ENCODE measurements at places on chromosomes 13 and 19.

GRCh38 chr19:58338336-58338735 is 11.5 kb downstream of the ZSCAN22 start:
- DNase-seq, result no peak

- no peak for DNase-seq
These were observed 3.1 kb downstream of the SLITRK5 start for GRCh38 chr13:87674247-87674738.

GRCh38 chr13:90889906-90890834 is 457.3 kb upstream of the MIR17HG start:
- no peak for DNase-seq

GRCh38 chr19:2261438-2262172 is 5.4 kb upstream of the JSRP1 start:
- DNase-seq, result peak; percentile 85

DNA sequence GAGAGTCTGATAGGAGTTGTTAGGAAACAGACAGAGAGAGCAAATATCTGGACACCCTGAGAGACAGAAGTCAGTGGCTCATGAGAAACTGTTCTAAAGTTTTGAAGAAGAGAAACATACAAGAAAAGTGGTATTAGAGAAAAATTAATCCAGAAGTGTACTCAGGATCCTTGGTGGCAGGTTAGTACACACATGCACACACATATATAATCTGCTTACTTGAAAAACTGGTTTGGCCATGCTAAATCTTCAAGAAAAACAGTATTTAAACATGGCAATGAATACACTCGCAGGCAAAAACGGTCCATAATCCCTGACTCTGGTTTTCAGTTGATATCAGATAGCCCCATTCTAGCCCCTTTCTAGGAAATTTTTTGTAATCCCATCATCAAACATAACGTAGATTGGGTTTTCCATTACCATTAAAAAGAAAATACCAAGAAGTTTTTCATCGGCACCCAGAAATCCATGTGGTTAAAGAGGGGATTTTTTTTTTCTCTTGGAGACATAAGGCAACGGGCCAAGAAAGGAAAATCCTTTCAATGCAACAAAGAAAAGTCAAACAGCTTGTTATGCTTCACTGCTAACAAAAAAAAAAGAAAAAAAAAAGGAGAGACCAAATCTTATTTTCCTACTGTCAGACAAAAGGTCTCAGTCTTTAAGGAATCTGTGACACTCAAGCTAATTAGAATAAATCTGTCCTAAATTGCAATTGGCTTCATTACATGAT is 178.0 kb upstream of the MIR17HG start:
- DNase-seq, result no peak

- DNase-seq, result no peak
These were observed 389.3 kb downstream of the DACH1 start for GRCh38 chr13:71477735-71478134.

- no peak for DNase-seq
These were observed 69.5 kb downstream of the KLF2 start for GRCh38 chr19:16394111-16394510.

GRCh38 chr19:18300930-18301717 is 19.7 kb upstream of the JUND start:
- DNase-seq, result no peak

DNA sequence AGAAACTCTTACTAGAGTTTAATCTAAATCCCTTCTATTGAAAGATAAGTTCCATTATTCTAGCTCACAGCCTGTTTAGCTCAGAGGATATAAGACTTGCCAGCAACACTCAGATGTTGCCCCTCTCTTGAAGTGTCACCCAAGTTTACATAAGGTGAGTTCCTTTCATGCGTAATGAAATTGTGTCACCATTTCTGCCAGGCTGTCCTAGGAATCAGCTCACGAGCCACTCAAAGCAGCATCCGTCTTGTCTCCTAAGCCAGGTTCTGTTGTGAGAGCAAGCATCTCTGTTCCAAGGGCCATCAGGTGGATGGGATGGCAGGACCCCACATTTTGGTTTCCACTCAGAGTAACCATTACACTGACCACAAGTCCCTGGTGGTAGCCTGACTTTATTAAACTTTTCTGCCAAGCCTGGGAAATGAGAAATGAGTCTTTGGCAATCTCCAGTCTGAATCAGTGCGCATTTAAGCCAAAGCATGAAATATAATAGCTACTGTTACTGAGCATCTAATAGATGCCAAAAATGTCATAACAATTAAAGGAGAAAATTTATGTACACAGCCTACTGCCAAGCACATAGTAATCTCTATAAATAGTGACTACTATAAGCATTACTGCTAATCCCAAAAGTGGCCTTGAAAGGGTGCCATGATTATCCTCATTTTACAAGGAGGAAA is 179.6 kb upstream of the MIR17HG start:
- DNase-seq, result no peak

DNA sequence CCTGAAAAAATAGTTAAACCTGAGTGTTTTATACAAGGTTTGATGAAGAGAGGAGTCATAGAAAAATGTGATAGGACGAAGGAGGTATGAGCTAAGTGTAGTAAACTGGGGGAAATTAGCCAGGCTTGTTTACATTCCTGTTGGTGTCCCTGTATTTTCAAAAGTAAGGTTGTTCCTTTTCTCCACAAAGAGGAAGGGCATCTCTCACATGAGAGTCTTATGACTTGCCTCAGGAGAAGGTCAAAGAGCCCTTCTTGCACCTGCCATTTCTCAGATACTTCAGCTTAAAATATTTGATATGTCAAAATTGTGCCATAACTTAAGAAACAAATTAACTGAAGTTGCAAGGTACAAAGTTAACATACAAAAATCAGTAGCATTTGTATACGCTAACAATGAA is 3.6 kb upstream of the N4BP2L2 start:
- no peak for DNase-seq

- no peak for DNase-seq
These were observed 32.7 kb upstream of the MICU2 start for GRCh38 chr13:21636656-21637055.

- DNase-seq, result no peak
These were observed 73.0 kb upstream of the OXGR1 start for GRCh38 chr13:97067017-97067895.

DNA sequence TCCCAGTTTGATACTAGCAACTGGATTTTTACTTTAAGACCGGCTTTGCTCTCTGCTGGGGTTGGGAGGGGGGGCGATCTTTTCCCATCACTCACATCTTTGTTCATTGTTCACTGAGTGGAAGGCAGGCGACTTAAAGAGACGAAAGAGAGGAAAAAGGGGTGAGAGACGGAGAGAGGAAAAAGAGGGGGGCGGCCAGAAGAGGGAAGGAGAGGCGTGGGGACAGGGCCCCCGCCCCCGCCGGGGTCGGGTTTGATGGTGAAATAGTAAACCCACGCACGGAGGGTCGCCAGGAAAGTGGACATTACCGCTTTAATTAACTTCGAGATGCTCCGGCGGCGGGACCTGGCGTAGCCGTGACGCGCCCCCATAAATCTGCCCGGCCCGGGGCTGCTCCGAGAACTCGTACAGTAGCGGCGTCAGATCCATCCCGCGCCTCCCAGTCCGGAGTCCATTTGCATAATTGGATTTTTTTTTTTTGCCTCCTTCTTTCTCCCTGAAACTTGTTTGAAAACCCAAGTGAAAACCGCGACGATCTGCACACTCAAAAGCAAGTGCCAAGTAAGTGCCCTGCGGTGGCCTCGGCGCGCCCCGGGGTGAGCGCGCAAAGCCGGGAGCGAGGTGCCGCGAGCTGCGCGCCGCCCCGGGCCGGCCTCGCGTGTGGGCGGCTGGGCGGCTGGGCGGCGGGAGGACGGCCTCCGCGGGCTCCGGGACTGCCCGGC is 143.9 kb upstream of the ZNF536 start:
- no peak for DNase-seq

DNA sequence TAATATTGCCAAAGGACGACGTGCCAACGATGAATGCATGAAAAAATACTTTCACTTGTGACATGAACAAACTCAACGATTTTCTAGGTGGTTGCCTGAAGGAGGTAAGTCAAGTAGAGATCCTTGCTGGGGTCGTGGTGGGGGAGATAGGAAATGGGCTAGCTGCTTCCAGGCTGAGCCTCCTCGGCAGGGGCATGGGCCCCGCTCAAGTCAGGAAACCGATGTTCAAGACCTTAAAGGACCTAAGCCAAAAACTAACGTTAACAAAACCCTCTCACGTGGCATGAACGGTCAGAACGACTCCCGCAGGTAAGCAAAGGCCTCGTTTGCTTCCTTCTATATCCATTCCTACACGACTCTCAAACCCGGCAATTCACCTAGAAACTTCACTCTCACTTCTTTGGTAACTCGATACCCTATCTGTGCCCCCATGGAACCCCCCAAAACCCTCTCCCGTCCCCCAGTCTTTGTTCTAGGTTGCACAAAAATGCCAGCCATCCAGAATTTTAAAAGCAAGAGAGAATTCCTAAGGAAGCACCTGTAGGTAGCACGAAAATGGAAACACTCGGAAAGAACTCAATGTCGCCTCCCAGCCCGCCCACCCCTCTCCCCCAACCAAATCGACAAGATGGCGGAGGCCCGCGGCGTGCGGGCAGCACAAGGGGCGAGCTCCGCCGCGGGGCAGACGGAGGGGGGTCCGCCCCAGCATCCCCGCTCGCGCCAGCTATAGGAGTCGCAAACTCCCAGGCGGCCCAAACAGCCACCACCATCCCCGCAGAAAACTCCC is 13.6 kb downstream of the ACP4 start:
- peak; percentile 62 for DNase-seq

DNA sequence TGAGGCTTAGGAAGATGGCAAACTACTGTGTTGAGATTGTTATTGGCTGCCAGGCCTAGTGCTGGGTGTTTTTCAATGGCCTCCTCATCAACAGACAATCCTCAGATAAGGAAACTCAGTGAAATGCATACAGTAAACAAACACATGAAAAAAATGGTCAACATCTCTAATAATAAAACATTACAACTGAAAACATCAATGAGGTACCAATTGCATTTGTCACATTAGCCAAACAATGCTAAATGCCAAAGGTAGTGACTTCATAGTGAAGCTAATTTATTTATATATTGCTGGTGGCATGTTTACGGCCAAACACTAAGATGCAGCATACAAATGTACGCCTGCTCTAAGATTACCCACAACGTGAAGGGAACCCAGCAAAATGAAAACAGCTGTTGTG is 224.0 kb upstream of the UBL3 start:
- no peak for DNase-seq

GRCh38 chr13:45778882-45779281 is 72.7 kb downstream of the SIAH3 start:
- DNase-seq, result no peak

DNA sequence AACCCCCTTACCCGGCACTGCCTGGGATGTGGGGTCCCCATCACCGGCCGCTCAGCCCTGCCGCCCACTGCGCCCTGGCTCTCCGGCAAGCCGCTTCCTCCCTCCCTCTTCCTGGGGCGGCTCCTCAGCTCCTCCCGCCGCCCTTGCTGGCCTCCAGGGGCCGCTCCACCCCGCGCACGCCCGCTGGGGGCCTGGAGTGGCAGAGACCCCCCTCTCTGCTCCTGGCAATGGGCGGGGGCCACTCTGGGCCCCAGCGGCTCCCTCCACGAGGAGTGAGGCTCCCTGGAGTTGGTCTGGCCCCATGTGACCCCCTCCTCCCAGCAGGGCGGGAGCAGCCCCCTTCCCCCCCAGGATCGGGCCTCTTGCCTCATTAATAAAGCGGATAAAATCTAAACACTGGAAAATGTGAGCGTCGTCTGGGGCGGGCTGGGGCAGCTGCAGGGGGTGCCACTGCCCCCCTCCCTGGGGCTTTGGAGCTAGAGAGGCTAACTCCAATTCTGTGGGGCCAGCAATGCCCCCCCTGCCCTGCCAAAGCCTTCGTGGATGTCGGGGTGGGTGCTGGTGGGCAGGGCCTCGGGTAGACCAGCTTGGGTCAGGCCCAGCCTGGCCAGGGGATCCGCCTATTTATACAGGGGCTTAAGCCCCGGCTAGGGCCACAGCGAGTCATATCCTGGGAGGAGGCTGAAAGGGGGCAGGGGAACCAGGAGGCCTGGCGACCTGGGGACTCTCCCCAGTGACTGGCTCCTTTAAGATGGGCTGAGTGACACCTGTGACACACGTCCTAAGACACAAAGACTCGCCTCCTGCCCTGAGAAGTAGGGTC is at the start of gene PTGER1:
TSS of gene PTGER1 (minus strand) at position 104 of the 823 bp plus-strand sequence. CDS start 1,034 bp downstream, outside the sequence.
- DNase-seq, result peak; percentile 62

DNA sequence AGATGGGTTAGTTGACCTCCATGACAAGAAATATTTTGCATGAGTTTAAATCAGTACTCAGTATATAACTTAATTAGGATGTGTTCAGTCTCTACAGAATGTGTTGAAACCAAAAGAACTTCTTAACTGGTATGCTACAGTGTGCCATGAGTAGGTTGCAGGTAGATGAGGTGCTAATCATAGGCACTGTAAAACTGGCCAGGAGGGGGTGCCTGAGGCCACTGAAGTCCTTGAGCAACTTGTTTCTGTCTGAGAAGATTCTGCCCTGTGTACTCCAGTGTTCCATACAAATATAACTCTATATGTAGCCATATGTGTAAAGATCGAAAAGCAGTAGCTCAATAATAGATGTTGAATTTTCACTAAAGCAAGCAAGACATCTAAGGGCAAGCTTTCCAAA is 549.2 kb upstream of the KLF12 start:
- DNase-seq, result no peak

GRCh38 chr13:102877303-102877702 is 31.5 kb downstream of the ERCC5 start:
- DNase-seq, result no peak

DNA sequence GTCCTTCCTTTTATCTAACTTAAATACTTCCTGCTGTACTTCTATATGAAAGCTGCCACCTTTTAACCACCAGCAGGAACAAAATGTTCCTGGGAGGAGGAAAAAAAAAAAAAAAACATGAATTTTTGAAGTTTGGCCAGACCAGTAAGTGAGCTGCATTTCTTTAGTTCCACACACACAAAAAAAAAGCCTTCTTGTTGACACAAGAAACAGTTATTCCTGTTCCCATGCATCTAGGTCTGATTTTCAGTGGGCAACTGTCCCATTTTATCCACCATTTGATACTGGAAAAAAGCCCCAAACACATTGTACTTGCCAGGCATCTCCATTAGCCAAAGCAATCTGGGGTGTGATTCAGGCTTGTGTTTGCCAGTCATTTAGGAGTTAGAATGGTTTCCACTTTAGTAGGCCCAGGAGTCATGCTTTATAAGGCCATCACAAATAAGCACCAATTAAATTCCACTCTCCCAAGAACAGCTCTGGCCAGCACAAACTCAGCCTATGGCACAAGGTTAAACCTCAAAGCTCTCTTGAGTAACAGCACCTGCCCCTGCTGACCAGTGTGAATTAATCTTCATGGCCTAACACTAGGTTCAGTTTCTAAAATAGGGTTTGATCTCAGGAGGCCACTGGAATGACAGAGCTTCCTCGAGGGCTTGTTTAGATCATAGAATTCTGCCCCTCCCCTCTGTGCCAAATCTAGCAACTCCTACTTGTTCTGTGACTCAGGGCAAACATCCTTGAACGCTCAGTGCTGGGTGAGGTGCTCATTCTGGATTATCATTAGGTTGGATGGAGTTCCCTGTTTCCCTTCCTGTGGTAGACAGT is 67.1 kb downstream of the NUFIP1 start:
- no peak for DNase-seq

- DNase-seq, result no peak
These were observed 1.3 kb upstream of the PAK4 start for GRCh38 chr19:39124136-39124764.

DNA sequence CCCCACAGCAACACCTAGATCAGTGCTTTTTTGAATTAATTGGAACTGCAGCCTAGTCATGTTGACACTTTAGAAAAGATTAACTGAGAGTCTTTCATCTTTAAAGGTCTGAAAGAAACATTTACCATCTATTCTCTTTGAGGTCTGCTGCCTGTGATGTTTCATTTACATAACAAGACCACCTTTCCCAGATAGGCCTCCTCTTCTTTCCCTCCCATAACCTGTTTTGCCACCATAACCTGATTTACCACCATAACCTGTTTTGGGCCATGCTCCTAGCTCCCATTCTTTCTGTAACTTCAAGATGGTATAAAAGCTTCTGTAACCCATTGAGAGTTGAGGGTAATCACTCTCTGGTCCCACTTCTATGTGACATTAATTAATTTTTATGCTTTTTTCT is 320.8 kb downstream of the PCDH20 start:
- no peak for DNase-seq
